ENCODE measurements at places on chromosomes 16 and 17. TPM values are rescaled to one million over a fixed set of nuclear protein-coding genes. Genes with fewer than 3 reads are reported as not detected.

Gene CES3
- total RNA-seq, result 616 TPM

Gene GINS2
- 1.2 TPM for total RNA-seq

Gene GALR2
- total RNA-seq, result not detected

DNA sequence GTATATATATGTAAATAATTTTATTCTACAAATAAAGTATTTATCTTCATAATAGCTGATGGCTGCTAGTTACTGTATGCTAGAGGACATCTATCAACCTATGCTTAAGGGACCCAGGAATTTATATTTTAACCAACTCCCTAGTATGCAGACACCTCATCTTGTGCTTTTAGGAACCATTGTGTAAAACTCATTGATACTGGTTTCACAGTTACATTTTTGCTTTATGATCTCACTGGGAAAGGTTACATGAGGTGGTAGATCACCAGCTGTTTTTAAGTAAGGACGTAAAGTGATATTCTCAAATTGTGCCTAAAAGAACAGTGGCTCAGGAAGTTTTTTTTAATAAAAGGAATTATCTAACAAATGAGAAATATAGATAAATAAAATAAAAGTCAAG is 56.4 kb downstream of the VMP1 start:
- DNase-seq, result no peak

GRCh38 chr16:35754391-35755369 is 2295.3 kb downstream of the TP53TG3F start:
- DNase-seq, result no peak

DNA sequence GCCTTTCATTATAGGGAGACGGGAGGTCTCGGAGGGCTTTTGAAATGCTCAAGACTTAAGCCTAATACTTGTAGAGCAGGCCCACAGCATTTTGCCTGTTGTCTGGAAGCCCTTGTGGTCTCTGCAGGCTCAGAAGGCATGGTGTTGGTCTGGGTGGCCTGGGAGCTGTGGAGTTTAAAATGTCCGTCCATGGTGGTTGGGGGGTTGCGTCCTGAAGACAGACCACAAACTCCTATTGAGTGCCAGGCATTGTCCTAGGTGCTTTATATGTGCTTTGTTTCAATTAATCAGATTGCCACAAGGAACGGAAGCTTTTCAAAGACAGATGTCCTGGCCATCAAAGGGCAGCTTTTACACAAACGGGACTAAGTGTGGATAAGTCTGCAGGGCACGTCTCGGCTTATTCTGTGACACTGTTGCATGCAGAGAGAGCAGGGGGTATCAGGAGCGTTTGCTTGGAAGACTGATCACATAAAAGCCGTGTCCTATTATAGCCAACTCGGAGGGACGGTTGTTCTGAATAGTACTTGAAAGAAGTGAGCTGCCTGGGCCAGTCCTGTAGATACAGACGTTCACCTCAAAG is 7.8 kb downstream of the NTN1 start:
- DNase-seq, result no peak

DNA sequence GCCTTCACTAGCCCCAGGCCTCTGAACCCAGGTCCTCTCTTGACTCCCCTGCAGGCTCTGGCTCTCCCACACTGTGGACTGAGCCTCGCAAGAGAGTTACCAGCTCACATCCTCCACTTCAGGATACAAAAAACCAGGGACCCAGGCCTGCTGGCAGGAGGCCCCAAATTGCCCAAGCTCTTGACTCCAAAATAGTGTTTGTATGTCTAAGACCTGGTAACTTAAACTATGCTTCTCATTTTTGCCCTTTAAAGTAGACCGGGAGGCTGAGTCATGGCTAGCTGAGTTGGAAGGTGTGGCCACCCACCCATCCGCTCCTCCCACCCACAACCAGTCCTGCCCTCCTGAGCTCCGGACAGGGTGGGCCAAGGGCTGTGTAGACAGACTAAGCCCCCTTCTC is 250.0 kb downstream of the SOX9 start:
- DNase-seq, result no peak

DNA sequence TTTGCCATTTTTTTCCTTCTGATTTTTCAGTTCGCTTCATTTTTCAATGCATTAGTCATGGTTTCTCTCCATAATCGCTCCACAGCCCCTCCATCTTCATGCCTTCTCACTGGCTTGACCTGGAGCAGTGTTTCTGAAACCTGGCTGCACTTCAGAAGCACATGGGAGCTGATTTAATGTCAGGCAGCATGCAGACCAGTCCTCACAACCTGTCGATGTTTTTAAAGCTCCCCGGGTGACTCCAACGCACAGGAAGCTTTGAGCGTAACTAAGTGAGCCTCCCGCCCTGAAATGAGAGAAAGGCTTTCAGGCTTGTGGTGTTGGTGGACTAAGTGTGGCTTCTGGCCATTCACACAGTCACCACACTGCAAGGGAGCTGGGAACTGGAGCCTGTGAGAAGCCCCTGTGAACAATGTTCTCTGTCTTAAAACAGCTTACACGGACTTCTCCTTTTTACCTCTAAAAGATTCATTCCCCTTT is 16.8 kb upstream of the DRG2 start:
- DNase-seq, result no peak

- DNase-seq, result no peak
Observed at GRCh38 chr17:36498560-36499300, 12.2 kb downstream of the ZNHIT3 start.

DNA sequence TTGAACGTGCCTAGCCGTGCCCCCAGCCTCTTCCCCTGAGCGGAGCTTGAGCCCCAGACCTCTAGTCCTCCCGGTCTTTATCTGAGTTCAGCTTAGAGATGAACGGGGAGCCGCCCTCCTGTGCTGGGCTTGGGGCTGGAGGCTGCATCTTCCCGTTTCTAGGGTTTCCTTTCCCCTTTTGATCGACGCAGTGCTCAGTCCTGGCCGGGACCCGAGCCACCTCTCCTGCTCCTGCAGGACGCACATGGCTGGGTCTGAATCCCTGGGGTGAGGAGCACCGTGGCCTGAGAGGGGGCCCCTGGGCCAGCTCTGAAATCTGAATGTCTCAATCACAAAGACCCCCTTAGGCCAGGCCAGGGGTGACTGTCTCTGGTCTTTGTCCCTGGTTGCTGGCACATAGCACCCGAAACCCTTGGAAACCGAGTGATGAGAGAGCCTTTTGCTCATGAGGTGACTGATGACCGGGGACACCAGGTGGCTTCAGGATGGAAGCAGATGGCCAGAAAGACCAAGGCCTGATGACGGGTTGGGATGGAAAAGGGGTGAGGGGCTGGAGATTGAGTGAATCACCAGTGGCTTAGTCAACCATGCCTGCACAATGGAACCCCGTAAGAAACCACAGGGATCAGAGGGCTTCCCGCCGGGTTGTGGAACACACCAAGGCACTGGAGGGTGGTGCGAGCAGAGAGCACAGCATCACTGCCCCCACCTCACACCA is 724 bp downstream of the GAA start:
- no peak for DNase-seq

GRCh38 chr16:30096862-30097563 is 1.0 kb upstream of the YPEL3 start:
- no peak for DNase-seq

DNA sequence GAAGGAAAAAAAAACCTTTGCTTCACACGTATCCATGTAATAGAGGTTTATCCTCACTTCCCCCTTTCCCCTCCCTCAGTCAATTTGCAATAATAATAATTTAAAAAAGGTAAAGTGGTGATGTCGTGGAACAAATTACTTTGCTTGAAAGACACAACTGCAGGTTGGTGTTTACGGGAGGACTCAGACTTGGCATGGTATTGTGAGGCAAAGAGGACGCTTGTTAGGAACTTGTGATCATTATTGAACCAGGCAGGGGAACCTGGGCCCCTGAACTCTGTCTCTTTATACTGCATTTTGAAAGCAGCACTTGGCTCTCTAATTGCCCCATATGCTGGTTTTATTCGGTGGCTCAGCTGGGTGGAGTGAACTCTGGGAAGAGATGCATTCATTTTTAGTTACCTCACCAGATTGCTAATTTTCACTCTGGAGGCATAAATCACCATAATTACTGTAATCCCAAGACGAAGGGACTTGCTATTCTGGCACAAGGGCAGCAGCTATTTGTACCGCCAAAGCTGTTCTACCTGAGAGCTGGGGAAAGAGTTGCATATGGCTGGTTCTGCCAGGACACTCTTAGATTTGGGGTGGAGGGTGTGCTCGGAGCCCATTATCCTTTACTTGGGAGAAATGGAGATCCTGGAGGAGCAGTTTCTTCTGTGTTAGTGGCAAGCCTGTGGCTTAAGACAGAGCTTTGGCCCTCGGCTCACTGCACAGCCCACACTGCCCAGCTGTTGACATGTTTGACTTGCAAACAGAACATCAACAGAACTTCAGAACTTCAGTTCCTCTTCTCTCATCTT is 5.7 kb upstream of the DHX8 start:
- DNase-seq, result no peak

DNA sequence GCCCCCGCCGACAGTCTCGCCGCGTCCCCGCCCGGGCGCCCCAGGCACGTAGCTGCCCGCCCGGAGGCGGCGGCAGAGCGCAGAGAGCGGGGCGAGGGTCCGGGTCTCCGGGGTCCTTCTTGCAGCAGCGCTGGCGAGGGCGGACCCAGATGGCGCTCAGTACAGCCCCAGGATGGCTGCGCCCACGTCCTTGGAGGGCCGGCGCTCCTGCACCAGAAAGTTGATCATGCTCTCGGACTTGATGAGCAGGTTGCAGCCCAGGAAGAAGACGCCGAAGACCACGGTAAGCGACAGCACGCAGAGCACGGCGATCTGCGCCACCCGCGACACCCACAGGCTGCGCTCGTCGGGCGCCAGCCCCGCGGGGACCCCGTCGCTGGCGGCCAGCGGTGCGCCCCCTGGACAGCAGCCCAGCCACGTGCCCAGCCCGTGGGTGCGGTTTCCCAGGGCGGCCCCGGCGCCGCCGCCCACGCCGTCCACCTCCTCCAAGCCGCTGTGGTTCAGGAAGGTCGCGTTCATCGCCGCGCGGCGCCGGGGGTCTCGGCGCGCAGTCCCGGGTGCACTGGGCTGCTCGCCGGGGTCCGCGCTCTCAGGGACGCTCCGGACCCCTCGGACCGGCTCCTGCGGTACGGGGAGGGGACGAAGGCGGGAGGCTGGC is 435 bp downstream of the RPRML start:
- DNase-seq, result no peak
